Activated gamma-delta T cell treated with anti-CD3 and anti-CD28 coated beads, Interleukin-2, amount 50 U/mL, for 16 hours (primary cell): ENCODE measurements at places on chromosomes 2 and 18.

DNA sequence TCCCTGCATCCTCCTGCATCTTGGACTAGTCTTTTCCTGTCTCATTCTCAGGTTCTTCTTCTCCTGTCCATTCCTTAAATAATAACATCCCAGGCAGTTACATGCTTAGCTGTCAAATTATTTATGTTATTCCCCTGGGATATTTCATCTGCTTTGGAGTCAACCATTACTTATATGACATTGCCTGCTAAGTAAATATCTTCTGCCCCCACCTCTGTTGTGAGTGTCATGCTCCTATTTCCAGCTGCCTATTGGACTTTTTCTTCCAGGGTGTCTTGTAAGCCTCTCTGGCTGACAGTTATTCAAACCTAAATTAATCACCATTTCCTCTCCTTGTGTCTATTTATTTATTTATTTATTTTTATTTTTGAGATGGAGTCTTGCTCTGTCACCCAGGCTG is 124.7 kb upstream of the RASGRP3 start:
- DNase-seq: no peak

DNA sequence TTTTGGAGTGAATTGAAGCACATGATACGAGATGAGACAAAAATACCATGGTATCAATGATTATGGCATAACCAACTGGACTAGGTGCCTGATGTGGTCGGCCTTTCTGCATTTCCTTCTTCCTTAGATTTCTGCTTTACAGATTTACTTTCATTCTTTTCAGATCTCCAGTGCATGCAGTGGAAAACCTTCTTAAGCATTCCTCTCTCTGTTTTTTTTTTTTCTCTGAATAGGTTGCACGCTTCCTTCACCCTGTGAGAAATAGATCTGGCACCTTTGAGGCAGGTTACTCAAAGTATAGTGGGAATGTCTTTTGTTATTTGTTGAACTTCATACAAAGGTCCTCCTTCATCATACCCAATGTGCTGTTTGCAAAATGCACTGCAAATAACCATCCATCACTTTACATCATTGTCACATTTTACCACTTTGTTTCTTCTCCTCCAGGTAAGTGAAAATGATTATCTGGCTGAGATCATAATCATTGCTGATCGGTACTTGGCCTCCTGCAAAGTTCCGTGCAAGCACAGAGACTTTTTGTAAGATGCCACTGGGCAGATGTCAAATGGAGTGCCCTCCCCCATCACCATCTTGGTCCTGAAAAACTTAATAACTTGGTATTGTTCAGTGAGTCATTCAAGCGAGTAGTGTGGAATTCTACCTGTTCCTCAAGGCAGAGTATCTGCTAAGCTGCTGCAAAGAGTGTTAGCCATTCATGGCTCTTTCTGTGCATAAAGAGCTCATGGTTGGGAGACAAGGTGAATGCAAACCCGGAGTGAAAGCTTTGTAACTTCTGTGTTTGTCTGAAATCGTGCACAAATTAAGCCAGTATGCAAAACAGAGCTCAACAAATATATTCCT is 30.0 kb upstream of the KLHL14 start:
- no peak for DNase-seq

DNA sequence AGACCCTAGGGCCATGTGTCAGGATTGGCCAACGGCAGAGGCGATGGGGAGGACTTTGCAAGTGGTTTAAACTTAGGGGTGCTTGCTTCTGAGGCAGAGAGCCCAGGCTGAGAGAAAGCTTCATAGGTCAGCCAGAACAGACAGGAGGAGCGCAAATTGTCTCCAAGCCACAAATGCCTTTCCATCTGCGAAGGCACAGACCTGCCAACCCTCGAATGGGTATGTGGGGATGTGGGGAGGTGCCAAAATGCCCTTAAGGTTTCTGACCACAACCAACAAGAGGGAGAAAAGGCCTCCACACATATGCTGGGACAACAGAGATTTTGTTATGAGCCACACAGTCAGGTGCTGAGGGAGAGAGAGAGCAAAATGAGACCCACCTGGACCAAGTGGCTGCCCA is 283.6 kb downstream of the CYP26B1 start:
- DNase-seq: no peak

DNA sequence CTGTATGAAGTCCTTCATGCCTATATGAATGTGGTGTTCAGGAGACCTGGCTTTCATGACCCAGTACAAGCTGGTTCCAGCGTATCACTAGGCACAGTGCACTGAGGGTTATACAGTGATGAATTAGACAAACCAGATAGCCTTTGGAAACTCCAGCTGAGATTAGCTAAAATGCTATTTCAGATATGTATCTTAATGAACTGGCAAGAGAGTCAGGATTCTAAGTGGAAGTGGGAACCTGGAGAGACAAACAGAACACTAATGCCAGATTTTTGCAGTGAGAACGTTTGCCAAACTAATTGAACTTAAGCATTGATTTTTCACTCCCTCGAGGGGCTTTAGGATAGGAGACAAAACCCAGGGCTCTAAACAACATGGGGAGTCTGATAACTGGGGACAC is 66.1 kb upstream of the EMILIN2 start:
- no peak for DNase-seq

GRCh38 chr18:27887711-27888495 is 289.0 kb downstream of the CDH2 start:
- no peak for DNase-seq

DNA sequence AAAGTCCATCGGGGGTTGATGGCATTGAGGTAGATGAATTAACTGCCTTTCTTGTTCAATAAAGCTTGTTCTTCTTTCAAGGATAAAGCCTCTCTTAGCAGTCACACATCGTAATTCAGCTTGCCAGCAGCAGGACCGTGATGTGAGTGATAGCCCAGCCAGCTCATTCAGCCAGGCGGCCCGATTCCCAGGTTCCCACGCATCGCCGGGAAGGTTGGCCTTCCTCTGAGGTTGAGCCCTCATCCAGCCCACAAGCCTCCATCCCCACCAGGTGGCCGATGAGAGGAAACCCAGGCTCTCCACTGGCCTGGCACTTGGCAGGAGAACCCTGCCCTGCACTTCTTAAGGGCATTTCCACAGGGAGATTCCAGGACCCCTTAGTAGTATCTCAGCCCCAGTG is 4.7 kb downstream of the AGAP1 start:
- DNase-seq: no peak

GRCh38 chr2:160509016-160509415 is 15.4 kb upstream of the RBMS1 start:
- no peak for DNase-seq

DNA sequence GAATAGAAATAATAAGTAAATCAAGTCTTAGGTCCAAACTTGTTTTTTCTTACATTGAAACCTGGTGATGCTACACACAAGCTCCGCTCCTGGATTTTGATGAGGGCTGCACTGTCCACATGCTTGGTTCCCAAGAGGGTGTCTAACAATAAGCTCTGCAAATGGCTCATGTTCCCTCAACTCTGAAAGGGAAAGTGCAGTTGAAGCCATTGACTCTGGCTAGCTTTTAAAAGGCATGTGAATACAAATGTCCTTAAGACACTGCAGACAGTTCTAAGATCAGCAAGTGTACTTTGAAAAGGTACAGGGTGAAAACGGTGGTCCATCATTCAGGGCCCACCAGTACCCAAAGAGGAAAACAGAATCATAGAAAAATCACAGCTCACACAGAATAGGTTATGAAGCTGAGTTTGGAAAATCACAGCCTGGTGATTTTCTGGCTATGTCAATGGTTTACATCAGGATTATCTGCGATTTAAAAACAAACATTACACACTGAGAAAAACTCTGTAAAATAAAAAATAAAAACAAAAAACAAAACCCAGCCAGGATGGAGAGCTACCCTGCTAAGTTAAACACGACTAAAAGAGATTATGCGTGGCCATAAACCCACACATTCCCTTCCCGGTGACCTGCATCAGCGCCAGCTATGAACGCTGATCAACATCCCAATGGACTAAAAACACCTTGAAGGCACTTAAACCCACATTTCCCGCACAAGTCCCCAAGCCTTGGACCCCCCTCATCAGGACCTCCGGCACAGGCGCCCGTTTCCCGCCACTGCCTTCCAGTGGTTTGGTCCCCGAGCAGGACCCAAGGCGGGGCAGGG is 554 bp downstream of the PFN4 start:
- no peak for DNase-seq

DNA sequence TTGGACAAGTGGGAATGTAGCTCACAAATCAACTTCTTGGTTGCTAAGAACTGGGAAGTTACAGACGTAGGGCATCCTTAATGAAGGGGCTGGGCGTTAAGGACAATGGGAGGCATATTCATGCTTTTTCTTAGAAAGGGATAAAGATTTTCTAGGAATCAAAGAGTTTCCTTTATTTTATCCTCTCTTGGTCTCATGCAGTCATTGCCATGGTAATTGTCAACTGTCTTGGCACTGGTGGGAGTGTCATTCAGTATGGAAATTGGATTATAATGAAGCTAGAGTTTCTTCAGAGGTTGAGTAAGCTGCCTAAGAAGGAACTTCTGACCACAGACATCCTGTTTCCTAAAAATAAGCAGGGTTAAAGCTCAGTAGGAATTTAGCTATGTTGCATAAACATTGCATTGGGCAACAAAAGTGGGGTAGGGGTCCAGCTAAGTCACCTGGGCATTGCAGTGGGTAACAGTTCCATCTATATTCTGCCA is 114.0 kb downstream of the LYPD6B start:
- no peak for DNase-seq

GRCh38 chr2:48430528-48431094 is 99.3 kb upstream of the STON1 start:
- no peak for DNase-seq

DNA sequence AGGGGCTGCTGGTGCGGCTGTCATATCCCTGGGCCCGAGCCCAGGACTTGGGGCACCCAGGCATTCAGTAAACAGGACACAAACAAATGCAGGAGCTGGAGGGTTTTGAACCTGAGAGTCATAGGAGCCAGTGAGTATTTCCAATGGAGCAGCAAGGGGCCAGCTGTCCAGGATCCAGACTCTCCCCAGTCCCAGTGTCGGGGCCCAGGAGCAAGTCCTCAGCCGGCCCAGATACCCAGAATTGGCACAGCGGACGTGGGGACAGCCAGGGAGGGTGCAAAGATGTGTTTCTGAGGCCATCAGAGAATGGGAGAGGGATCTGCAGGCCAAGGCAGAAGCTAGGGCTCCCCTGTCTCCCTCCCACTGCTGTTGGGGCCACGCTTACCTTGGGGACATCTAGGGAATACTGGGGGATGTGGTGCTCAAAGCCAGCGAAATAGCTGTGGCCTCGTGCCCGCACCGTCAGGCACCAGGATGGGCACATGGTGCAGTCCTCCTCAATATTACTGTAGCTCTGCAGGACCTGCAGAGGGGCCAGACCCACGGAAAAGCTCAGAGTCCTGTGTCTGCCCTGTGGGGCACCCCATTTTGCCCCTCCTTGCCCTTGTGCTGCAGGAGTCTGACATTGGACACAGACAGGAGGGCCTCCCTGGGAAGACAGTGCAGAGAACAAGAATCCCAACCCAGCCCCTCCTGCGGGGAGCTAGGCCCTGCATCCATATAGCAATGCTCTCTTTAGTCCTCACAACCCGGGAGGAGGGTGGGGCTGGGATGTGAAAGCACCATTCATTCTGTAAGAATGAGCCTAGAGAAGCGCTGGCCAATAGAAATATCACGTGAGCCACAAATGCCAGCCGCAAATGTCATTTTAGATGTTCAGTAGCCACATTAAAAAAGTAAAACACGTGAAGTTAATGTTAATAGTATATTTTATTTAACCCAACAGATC is 15.4 kb downstream of the CFAP65 start:
- no peak for DNase-seq

DNA sequence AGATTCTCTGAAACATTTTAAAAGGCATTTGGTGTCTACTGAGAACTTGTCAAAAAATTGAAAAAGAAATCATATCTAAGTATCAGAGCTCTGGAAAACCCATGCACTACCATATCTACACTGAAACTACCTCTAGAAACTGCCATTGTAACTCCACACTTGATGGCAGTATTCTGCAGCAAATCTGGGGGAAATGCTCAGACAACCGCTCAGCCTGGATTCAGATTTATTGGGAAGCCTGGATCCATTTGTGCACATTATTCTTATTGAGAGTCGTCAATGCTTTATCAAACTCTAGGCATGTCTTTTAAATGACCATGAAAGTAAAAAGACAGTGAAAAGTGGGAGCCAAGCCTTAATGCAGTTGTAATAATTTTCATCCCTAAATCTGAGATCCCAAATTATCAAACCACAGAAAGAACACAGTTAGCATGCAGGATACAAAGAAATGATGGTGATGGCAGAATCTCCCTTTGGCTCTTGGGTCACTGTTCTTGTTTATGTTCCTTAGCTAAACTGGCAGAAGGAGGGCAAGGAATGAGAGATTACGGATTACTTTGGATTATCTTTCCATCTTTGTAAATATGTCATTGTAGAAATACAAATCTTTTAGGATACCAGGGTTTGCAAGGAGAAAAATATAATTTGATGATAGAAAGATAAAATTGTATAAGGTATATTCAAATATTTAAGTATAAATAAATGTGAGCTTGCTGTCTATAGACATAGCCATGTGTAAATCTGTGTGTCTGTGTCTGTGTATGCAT is 512.1 kb upstream of the SYT4 start:
- no peak for DNase-seq

- no peak for DNase-seq
These were observed 9.3 kb upstream of the SLC14A2 start for GRCh38 chr18:45606007-45606406.

DNA sequence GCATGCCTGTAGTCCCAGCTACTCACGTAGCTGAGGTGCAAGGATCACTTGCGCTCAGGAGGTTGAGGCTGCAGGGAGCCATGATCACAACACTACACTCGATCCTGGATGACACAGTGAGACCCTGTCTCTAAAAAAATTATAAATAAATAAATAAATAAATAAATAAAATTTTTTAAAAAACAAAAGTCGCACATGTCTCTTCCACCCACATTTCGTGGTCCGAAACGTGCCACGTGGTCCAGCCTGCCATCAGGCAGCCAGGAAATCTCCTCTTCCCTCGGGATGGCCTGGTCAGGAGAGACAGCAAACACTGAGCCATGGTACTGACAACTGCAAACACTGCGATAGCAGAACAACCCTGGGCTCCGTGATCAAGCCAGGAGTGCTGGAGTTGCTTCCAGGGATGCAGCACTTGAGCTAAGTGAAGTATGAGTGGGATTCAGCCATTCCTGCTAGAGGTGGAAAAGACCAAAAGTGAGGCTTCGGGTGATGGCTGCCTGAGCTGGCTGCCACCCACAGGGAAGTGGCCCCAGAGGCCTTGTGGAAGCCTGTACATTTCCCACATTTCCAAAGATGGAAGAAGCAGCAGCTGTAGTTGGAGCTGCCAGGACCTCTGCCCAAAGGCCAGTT is 193.1 kb downstream of the SMAD2 start:
- no peak for DNase-seq

- no peak for DNase-seq
These were observed 143.1 kb downstream of the FHOD3 start for GRCh38 chr18:36440614-36441013.
